ENCODE measurements at places on chromosomes 16 and 17.

GRCh38 chr17:77285594-77286390 is 145.0 kb downstream of the SEC14L1 start:
- no peak for DNase-seq

- no peak for DNase-seq
These were observed 9.7 kb downstream of the IRX6 start for GRCh38 chr16:55333684-55334083.

- peak; percentile 39 for DNase-seq
These were observed 41.7 kb upstream of the JPH3 start for GRCh38 chr16:87560428-87561199.

- DNase-seq = no peak
These were observed 54.5 kb upstream of the MRC2 start for GRCh38 chr17:62572888-62573401.

DNA sequence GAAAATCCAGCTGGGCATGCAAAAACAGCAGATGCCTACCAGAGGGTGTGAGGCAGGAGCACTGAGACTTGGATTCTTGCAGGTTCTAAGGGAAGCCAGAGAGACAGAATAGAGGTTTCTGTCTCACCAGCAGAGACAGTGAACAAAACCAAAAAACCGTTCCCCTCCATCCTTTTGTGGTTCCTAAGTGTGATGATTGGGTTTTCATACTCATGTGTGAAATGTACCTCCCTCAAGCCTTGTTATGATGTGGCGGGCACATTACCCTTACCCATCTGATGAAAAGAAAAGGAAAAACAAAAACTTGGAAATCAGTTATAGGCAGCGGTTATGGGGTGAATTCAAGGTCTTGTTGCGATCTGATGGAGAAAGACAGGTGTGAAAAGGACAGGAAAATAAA is 172.6 kb upstream of the CDH13 start:
- DNase-seq = no peak

DNA sequence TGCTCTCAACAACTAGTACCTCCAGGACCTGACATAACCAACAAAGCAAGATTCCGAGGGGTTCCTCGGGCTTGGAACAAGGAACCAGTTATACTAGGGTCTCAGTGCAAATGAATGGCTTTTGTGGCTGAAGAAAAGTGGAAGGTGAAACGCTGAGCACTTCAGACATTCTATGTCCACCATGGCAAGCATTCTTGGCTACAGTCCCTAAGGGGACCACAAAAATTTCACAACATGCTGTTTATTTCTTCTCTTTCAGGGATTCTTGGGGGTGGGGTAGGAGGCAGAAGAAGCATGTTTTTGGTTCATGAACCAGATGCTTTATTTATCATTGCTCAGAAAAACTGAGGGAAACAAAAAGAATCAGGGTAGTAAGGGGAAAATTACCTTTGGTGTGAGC is 479.9 kb upstream of the CDH11 start:
- DNase-seq = no peak

DNA sequence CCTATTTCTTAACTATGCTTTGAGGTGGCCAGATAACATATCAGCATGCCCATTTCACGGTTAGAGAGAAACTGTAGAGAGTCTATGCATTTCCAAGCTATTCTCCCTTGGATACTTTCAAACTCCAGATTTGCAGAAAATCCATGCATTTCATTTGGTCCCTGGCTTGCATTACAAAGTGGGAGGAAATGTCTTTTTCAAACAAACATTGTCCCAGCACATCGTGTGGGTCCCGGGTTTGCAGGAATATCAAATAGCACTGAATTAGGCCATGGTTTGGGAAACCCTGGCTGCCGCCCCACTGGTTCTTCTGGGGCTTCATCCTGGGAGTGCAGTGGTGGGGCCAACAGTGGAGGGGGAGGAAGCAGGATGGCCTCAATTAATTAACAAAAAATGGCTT is 171.9 kb downstream of the IRX5 start:
- DNase-seq = no peak

- DNase-seq = no peak
These were observed 108.5 kb downstream of the PCTP start for GRCh38 chr17:55859301-55859795.

GRCh38 chr17:67482764-67483163 is 105.7 kb downstream of the PITPNC1 start:
- DNase-seq = no peak

GRCh38 chr17:49168706-49169105 is 36.1 kb downstream of the B4GALNT2 start:
- DNase-seq = no peak

DNA sequence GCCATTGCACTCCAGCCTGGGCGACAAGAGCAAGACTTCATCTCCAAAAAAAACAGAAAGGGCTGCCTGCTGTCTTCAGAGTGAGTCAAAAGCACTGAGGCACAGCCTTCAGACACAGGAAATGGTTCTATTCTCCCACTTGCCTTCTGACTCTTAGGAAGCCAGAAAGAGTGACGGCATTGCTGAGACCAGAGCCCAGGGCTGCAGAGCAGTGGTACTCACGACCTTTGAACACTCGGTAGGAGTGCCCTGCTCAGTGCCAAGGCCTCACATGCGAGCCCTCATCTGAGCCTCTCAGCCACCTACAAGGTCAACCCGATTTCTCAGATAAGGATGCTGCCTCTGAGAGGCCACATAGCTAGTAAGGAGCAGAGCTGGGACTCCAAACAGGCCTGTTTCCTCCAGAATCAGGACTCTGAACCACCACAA is 3.5 kb upstream of the ITGAE start:
- DNase-seq = no peak

Measured in DND-41 (cell line).